ENCODE measurements at places on chromosomes 7 and 10. TPM values are rescaled to one million over a fixed set of nuclear protein-coding genes. Genes with fewer than 3 reads are reported as not detected.
A peak's percentile ranks its signal among the peaks of the same experiment; 100 is the strongest.

Gene TMEM229A
- 0.71 TPM for total RNA-seq

Gene BTBD16
- 0.37 TPM for total RNA-seq

Gene TMEM254
- total RNA-seq: 12.3 TPM

Gene ELFN1
- 6.0 TPM for total RNA-seq

Gene ZNF92
- 3.9 TPM for total RNA-seq

Gene SEMA3D
- total RNA-seq: 1.1 TPM

Gene LAMB4
- 0.16 TPM for total RNA-seq

Gene DHTKD1
- total RNA-seq: 18.2 TPM

Gene MYL10
- total RNA-seq: not detected

GRCh38 chr7:30927040-30927439 is 15.4 kb downstream of the AQP1 start:
- DNase-seq: no peak

DNA sequence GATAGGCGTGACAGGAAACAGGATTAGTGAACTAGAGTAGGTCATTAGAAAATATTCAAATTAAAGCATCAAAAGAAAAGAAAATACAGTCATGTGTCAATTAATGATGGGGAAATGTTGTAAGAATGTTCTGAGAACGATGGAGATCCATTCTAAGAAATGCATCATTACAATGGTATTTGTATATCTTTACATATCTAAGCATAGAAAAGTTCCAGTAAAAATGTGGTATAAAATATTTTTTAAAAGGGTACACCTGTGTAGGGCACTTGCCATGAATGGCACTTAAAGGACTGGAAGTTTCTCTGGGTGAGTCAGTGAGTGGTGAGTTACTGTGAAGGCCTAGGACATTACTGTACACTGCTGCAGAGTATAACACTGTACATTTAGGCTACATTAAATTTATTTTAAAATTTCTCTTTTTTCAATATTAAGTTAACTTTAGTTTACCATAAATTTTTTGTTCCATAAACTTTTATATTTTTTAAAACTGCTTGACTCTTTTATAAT is 282.5 kb downstream of the BMPER start:
- no peak for DNase-seq

DNA sequence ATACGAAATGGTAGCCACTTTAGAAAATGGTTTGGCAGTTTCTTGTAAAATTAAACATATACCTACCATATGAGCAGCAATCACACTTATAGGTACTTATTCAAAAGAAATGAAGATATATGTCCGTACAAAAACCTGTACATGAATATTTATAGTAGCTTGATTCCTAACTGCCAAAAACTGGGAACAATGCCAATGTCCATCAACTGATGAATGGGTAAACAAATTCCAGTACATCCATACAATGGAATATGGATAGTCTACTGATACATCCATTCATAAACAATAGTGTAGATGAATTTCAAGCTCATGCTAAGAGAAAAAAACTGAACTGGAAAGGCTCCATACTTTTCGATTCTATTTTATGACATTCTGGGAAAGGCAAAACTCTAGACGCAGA is 68.5 kb downstream of the AGK start:
- DNase-seq: no peak

DNA sequence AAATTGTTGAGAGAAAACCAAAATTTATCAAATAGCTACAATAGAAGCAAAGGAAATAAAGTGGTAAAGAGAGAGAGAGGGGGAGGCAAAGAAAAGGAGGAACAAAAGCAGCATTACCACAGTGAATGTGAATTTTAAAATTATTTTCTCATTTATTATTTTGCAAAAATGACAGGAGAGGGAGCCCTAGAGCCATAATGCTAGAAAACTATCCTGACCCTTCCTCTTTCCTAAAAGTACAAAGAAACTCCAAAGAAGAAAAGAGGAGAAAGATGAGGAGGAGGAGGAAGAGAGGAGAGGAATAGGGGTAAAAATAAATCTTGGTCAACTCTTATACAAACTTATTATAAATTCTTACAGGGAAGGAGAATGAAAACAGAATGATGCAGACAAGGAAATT is 921.5 kb downstream of the NRG3 start:
- no peak for DNase-seq

DNA sequence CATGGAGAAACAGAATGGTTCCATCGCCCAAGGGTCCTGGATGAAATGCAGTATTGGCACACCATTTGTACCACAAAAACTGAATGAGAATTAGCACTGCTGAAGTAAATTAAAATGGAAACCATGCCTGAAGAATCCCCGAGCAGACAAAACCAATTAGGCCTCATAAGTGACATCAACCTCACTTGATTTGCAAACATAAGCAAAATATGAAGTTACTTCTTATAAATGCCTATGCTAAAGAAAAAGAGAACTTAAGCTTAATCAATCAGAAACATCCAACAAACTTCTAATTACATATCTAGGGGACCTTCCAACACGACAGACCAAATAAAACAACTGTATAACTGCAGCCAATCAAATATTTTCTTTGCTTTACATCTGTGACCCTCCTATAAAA is 4.4 kb downstream of the FAM3C start:
- no peak for DNase-seq

DNA sequence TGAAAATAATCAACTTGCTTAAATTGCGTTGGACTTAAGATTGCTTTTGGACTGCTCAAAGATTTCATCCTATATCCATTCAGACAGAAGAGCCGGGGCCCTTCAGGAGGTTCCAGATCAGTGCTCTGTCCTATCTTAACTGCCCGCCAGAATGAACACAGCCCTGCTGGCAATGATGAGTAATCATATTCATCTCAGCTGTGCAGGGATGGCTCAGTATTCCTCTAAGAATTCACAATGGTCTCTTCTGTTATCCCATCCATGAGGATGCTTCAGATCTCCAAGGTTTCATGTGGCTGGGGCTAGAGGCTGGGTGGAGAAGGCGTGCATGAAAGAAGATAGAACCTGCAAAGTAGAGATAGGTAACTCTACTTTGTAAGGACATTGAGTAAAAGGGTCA is 80.0 kb upstream of the NPVF start:
- no peak for DNase-seq

- DNase-seq: peak; percentile 60
Measured at GRCh38 chr7:100655908-100656674, at the start of gene ACTL6B. Gene ACTL6B (minus strand): TSS chr7:100656448. CDS start chr7:100656354, 94 bp downstream.

DNA sequence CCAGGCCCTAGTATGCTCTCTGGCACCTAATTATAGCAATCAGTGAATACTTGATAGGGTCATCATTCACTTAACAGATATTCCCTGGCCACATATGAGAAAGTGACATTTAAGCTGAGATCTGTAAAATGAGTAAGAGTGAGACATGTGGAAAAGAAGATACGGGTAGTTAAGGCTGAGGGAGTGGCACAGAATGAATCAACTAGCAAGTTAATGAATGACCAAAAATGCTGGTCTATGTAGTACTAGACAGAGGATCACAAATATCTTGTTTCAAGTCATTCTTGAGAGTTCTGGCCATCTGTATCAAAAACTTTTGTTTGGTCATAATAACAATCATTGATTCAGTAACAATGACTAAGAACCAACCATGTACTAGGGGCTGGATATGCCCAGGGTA is 954.9 kb downstream of the CNTNAP2 start:
- DNase-seq: no peak

DNA sequence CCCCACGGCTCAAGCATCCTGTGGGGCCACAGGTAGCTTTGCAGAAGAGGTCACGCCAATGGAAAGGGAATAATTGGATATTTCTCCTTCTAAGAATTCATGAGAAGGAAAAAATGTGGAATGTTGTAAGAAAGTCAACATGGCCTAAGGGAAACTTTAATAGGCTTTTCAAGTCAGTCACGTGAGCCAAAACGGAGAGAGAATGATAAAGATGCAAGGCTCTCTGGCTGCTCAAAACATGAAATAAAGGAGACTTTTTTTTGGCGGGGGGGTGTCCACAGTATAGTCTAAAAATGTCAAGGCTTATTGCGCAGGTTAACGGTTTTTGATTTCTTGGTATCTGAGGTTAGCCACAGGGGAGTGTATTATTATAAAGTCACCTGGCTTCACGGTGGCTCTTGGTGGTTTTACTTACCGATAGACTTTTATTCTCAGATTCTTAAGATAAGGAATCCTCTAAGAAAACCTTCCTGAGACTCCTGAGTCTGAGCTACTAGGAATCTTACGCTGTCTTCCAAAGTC is 148.1 kb downstream of the ARHGAP21 start:
- DNase-seq: no peak

GRCh38 chr7:142319970-142320369 is 62.1 kb upstream of the PRSS58 start:
- DNase-seq: no peak

- peak; percentile 43 for DNase-seq
Measured at GRCh38 chr7:95404316-95404865, 8.2 kb upstream of the PON3 start.

GRCh38 chr7:66500087-66500486 is 128.6 kb upstream of the KCTD7 start:
- DNase-seq: no peak

GRCh38 chr7:44748948-44749731 is 493 bp downstream of the ZMIZ2 start:
- no peak for DNase-seq

DNA sequence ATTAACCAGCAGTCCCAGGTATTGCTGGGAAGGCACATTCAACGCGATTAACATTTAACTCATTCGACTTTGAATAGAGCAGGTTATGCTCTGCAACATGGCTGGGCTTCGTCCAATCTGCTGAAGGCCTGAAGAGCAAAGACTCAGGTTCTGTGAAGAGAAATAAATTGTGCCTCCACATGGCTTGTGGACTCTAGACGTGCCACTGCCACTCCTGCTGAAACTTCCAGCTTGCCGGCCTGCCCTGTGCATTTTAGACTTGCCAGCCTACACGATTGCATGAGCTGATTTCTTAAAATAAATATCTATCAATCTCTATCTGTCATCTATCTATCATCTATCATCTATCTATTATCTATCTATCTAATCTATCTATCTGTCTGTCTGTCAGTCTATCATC is 138.0 kb downstream of the WDR37 start:
- DNase-seq: no peak

- no peak for DNase-seq
Measured at GRCh38 chr7:78769481-78770101, 683.9 kb downstream of the MAGI2 start.

DNA sequence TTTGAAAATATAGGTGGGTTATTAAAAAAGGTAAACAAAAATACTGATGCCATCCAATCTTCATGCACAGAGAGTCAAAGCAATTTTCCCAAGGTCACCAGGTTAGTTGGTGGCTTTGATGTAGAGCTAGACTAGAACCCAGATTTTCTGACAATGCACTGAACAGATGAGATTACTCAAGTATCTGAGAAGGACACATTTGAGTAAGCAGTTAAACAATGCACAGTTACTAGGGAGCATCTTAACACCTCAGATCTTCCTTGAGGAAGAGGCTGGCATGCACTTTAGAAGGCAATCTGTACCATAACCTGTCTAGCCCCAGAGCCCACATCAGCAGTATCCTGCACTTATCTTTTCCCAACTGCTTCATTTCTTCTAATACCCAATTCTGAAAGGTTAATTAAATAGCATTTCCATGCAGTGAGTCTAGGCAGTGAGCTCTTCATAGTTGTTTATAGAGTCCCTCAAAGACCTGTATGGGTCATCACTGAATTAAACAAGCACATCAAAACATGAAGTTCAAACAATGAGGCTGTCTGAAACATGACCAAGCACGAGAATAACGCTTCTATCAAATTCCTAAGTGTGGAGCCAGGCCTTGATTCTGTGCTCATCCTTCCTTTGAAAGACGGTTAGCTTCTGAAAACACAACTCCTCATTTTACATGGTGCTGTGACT is 38.2 kb upstream of the ANK3 start:
- no peak for DNase-seq

GRCh38 chr7:137895301-137896221 is 48.8 kb upstream of the DGKI start:
- DNase-seq: no peak

DNA sequence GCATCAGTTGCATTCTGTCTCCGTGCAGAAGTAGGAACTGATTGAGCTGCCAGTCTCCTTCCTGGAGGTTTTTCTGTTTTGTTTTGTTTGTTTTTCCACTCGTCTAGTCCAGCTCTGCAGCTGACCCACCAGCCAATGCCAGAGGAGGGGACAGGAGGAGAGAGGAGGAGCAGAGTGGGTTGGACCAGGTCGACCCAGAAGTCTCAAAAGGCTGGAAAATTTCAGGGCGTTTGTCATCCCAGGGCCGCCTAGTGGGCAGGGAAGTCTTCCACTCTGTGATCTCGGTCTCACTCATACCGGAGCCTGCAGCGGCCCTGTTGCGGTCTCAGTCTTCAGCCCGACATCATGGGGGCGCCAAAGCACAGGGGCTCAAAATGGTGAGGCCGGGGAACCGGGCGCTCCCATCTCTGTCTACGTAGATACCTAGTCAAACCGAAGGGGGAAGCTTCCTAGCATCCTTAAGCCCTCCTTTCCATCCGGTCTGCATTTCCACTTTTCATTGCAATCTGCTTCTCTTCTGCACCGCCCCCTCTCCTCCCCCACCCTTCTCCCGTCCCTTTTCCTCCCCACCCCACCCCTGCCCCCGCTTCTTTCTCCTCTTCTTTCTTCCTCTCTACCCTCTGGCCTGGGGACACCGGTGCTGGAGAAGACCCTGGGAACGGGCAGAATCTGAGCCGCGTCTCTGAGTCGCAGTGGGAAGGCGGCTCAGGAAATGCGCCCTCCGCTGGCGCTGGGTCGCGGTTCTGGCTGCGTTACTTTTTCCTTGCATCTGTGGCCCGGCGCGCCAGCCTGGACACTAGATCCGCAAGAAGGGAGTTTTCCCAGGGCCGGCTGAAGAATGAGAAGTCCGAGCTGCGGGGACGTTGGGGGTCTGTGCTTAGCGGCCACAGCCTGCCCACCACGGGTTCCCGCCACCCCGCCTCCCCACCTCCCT is 16.2 kb upstream of the PAX2 start:
- DNase-seq: no peak

DNA sequence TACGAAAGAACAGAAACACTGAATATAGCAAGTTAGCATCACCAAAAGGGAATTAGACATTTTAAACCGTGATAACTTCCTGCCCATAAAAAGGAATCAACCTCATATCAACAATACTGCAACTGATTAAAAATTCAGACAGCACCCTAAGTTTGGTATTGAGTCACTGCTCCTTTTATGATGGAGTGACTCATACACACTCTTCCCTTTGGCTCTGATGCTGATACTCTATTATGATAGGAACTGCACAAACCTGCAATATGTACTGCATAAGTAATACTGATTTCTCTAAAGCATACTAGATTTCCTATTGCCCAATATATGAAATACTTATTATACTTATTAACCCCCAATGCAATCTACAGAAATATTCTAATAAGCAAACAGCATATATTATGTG is 118.7 kb downstream of the PARD3 start:
- no peak for DNase-seq

GRCh38 chr7:121519548-121520521 is 123.7 kb upstream of the FAM3C start:
- DNase-seq: peak; percentile 30

GRCh38 chr7:40700653-40701421 is 566.0 kb downstream of the SUGCT start:
- no peak for DNase-seq

- DNase-seq: no peak
Measured at GRCh38 chr7:152894295-152895170, 135.0 kb downstream of the ACTR3B start.

- DNase-seq: peak; percentile 43
Measured at GRCh38 chr10:133565441-133566294, at the start of gene SYCE1. Gene SYCE1 (minus strand): TSS chr10:133565583. CDS start chr10:133565529, 54 bp downstream.

All from left cardiac atrium (tissue), 4 donors.